NCI-H2029 treated with DMSO at 0.1 percent for 48 hours (cell line): ENCODE measurements at places on chromosomes 7 and 10.

DNA sequence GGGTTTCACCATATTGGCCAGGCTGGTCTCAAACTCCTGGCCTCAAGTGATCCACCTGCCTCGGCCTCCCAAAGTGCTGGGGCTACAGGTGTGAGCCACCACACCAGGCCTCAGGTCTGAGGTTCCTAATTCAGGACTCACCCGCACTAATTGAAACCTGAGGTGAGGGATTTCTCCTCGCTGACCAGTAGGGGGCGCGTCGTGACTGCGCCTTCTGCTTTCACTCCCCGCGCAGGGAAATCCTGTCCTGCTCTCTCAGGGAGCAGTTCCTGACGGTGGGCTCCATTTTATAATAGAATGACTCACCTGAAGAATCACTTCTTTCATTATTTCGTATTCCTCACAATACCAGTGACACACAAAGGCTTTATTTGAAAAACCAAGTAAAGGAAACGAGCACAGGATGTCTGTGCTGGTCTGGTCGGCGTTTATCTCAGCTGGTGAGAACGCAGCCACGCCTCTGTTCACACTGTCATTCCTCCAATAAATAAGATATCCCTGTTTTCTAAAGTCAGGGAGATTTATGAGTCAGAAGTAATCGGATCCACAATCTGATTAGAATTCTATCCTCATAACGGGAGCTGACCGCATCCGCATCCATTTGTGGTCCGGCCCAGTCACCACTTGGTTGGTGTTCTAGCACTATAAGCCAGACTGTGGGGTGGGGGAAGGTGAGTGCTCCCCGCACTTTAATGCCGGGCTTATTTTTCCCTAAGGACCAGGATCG, 35.4 kb downstream of the BAG3 start:
- DNase-seq, result peak; percentile 1

DNA sequence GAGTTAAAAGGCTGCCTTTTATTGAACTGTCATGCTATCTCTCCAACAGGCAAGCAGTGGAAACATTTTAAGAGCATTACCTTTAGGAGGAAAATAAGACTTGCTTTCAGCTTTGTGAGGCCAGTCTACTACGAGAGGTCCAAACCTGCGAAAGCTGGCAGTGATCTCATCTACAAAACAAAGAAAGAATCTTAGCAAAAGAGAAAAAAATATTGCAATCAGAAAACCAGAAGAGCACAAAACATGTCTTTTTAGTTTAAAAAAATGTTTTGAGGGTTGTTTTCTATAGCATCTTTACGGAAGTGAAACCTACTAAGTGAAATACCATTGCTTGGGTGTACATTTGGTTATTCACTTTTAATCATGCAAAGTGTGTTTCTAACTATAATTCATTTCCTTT, 147.9 kb downstream of the CPEB3 start:
- DNase-seq, result no peak

- DNase-seq, result peak; percentile 67
These were observed 220.3 kb downstream of the PHTF2 start for GRCh38 chr7:78018641-78019446.

GRCh38 chr10:95394161-95394880, 103.5 kb upstream of the PDLIM1 start:
- DNase-seq, result no peak

- DNase-seq, result no peak
These were observed 8.5 kb downstream of the CALML5 start for GRCh38 chr10:5490698-5491464.

- no peak for DNase-seq
These were observed 53.2 kb upstream of the CAV2 start for GRCh38 chr7:116446212-116446855.

DNA sequence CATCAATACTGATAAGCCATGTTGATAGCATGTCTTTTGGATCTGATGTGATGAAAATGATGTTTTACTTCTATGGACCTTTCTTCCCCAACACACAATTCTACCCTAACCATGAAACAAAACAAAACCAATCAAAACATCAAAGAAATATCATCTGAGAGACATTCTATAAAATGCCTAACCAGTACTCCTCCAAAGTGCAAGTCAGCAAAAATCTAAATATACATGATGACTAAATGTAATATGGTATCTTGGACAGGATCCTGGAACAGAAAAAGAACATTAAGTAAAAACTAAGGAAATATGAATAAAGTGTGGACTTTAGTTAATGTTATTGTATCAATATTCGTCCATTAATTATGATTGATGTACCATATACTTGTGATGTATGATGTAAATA, 625.1 kb downstream of the MAGI2 start:
- no peak for DNase-seq

DNA sequence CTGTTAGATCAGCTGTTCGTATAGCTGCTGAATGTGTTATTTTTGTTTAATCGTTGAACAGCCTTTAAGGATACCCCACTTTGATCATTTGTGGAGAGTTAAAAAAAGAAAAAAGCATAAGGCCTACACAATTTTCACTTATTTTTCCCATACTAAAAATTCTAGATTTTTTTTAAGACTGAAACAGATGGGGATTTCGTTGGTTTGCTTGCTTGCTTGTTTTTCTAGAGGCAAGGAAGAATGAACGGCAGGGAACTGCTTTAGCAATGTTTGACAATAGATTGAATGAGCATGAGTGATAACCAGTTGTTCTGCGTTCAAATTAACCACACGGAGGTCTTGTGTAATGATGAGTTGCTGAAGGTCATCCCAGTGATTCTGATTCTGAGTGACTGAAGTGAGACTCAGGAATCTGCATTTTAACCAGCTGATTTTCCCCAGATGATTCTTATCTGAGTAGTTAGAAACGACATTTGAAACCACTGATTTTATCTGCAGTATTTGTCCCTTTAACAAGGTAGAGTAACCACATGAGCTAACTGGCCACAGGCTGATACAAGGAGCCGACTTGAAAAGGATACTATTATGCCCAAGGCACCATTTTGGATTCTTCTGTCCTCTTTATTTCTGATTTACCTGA, 85.9 kb downstream of the GPR37 start:
- DNase-seq, result no peak

DNA sequence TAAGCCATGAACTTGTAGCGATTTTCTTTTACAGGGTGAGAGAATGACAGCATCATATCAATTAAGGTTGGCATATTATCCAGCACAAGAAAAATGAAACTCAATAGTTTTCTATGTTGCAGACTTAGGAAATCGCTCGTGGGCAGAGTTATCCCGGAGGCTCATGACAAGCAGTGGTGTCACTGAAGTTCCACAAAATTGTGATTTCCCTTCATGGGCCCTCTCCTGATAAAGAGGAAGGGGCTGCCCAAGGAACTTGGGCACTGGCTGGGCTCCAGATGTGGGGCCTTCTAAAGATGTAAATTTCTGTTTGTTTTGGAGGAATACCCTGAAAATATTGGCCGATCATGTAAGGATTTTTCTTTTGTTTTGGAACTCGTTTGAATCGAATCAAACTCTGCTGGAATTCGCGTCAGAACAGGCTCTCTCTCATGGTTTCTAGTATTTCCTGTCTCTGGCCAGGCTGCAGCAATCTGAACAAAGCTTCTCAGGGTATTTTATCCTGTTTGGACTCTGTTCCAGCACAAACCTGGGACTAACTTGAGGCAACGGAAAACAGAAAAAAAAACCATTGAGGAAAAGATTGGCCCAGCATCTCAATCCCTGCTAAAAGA, 340.6 kb upstream of the NRP1 start:
- DNase-seq, result no peak

DNA sequence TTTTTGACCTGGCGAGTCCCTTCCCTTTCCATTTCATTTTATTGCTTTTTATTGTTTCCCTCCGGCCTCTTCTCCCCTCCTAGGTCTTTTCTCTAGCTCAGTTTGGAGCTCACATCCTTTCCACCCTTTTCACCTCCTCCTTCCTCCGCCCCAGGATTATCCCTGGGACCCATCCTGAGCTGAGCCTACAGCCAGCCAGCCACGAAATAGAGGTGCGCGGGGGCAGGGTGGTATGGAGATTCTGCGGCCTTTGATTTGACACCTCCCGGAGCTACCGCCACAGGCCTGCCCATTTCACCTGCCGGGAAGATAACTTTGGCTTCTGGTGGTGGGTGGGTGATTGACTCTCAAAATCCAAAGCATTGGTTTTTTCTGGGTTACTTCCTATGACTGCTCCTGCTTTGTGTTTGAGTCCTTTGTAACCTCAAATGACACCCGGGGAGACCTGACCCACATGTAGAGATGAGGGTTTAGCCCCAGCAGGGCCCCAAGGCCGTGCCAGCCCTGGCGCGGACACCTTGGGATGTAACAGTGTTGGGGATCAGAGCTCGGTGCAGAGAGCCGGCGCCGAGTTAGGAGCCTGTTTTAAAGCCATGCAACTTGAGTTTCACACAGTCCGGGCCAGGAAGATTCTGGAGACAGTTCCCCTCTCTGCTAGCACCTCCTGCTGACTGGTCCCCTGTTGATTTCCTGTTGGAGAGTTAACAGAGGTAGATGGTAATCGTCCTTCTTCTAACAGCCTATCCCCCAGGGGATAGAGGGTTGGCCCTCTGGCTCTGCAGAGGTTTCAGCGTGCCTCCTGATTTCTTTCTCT, 1.5 kb downstream of the DUSP5 start:
- no peak for DNase-seq

GRCh38 chr7:44959433-44959951, 19.3 kb downstream of the MYO1G start:
- DNase-seq, result no peak

DNA sequence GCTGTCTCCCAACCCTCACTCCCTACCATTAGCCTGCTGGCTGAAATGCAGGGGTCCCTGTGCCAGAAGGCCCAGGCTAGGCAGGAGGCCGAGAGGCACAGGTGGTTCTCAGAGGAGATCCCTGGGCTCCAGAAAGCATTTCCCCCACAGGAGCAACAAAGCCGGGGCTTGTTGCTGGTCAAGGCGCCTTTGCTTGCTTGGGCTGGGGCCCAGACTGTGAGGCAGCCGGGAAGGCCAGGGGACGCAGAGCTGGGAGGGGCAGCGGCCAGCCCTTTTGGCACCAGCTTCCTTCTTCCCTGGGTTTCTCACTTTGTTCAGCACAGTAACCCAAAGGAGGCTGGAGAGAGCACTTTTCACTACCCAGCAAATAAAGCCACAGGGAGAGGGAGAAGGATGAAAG, 48.6 kb downstream of the FBXW4 start:
- DNase-seq, result no peak

DNA sequence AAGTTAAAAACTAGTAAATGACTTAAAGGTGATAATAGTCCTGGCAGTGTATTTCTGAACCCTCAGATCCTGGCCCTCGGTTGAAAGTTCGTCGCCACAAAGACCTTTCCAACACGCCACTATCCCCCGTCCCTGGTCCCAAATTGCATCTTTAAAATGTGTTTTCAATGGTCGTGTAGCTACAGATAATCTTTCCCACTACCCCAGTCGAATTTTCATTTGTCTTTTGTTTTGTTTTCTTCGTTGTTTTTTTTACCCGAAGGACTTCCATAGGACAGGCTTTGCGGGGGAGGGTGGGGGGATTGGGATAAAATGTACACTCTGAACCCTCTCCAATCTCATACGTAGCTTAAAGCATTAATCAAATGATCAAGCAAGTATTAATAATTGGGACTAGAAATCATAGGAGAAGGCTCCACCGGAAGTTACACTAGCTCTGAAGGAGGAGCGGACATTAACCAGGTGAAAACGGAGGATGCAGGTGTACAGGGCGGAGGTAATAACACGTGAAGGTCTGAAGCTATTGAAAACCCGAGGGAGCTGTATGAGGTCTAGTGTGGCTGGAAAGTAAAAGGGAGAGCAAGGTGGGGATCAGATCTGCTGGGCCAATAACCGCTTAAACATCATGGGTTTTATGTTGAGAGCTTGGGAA, 32.8 kb upstream of the PHF14 start:
- peak; percentile 71 for DNase-seq

DNA sequence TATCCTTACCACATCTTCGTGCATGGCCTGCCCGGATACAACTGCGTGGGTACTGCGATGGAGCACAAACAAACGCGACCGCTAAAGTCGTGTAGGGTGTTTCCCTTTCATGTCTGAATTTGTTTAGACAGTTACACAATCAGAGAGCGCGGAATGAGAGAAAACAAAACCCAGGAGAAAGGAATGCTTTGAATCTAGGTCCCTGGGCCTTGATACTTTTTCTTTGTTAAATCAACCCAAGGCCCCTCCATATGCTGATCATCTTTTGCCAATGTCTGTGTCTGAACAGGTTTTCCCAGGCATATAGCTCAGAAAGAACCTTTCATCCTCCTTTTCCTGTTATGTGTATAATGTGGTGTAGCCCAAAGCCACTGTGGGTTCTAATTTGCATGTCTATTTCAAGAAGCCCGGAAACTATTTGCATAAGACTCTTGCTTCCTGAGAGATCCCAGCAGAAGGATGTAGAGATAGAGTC, 145.8 kb downstream of the FRMD4A start:
- no peak for DNase-seq

DNA sequence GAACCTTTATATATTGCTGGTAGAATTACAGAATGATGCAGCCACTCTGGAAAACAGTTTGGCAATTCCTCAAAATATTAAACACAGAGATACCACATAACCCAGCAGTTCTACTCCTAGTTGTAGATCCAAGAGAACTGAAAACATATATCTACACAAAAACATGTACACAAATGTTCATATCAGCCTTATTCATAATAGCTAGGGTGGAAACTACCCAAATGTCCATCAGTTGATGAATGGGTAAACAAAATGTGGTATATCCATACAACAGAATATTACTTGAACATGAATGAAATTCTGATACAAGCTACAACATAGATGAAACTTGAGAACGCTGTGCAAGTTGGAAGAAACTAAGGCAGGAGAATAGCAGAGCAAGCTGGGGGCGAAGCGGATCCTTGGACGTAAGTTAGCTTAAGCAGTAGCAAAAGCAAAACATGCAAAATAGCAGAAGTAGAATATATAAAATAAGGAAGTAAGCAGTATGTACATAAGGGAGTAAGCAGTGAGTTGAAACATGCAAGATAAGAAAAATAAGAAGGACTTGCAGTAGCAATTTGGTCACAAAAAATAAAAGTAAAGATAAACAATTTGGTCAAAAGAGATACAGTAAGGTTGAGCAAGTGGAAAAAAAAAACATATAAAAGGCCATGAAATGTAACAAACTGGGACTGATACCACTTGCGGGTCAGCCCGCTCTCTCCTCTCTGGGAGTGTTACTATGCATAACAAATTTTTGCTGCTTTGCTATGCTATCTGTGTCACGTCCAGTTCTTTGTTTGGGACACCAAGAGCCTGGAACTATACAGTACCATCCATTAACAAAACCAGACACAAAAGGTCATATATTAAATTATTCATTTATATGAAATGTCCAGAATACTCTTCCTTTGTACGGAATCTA, 18.0 kb upstream of the HILPDA start:
- no peak for DNase-seq

- no peak for DNase-seq
These were observed 21.1 kb downstream of the CRPPA start for GRCh38 chr7:16399916-16400892.

GRCh38 chr10:17256051-17256450, 28.0 kb downstream of the VIM start:
- no peak for DNase-seq

GRCh38 chr7:42137941-42138340, 99.1 kb downstream of the GLI3 start:
- no peak for DNase-seq

- no peak for DNase-seq
These were observed 586.4 kb upstream of the SEMA3D start for GRCh38 chr7:85773116-85773728.
